ENCODE measurements at places on chromosomes 12 and 14.

GRCh38 chr12:113198296-113198695, 12.8 kb downstream of the RITA1 start:
- DNase-seq = no peak

GRCh38 chr12:113055594-113056380, 743 bp upstream of the DTX1 start:
- no peak for DNase-seq

- no peak for DNase-seq
Measured at GRCh38 chr14:75905147-75905904, 76.5 kb downstream of the TGFB3 start.

- no peak for DNase-seq
Measured at GRCh38 chr12:72228424-72228823, 43.7 kb upstream of the TRHDE start.

- DNase-seq = no peak
Measured at GRCh38 chr12:109560867-109561710, 12.2 kb downstream of the MMAB start.

DNA sequence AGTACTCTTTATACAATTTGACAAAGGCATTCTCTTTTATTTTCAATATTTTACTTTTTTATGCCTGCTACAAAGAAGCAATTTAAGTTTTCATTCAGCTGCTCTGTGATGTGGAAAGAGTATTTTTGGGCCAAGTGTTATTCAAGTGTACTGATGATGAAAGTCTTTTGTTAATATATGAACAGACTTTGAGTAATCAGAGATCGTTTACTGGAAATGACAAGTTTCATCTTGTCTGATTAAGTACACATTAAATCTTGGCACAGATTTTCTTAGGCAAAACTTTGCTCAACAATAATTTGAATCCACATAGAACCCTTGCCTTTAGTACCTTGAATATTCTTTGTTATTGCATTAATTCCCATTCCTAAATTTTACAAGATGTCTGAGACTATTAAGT, 13.3 kb upstream of the PZP start:
- no peak for DNase-seq
